Upper lobe of right lung (tissue), 1 donor: ENCODE measurements at places on chromosomes 13 and 19. TPM values are rescaled to one million over a fixed set of nuclear protein-coding genes. Genes with fewer than 3 reads are reported as not detected.
A peak's percentile ranks its signal among the peaks of the same experiment; 100 is the strongest.

GRCh38 chr13:52009946-52010345, 1.3 kb downstream of the ATP7B start:
- DNase-seq = no peak

- DNase-seq = no peak
Observed at GRCh38 chr19:42547929-42548328, 19.6 kb upstream of the CEACAM1 start.

- peak; percentile 99 for DNase-seq
Observed at GRCh38 chr19:9785367-9786331, 17.1 kb upstream of the ZNF846 start.

- DNase-seq = no peak
Observed at GRCh38 chr13:30268673-30269072, 38.7 kb downstream of the KATNAL1 start.

- DNase-seq = no peak
Observed at GRCh38 chr13:40221131-40221459, 445.3 kb downstream of the FOXO1 start.

DNA sequence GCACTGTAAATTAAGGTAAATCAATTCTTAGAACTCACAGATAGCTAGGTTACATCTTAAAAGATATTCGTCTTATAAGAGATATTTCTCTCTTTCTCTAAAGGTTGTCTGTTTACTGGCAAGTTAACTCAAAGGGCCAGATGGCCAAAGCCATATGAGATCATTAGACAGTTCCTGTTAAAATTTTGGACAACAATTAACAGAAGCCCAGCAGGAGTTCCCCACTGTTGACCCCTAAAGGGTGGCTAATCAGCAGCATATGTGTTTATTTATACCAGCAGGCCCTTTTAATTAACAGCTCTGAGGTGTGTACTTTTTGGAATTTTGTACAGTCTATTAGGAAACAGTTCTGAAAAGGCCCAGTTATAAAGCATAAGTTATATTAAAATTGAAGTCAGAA, 245.8 kb downstream of the LIG4 start:
- DNase-seq = no peak

- no peak for DNase-seq
Observed at GRCh38 chr13:50616101-50616500, 227.4 kb downstream of the DLEU7 start.

GRCh38 chr13:71255633-71256032, 611.4 kb downstream of the DACH1 start:
- no peak for DNase-seq

GRCh38 chr13:42360046-42360574, 88.2 kb downstream of the AKAP11 start:
- DNase-seq = no peak

The TLE6 gene
- 6.7 TPM for total RNA-seq

DNA sequence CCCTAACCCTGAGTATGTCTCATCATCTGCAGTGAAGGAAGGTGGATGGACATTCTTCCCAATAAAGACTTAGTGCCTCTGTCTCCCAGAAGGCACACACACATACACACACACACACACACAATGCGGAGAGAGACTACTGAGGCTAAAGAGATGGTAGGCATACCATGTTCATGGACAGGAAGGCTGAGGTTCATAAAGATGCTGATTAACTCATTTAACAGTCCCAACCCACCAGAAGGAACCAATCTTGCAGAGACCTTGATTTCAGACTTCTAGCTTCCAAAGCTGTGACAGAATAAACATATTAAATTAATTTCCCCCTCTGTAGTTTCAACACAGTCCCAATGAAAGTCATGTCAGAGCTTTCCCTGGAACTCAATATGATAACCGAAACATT, 33.1 kb downstream of the ARRDC2 start:
- no peak for DNase-seq

GRCh38 chr19:46487178-46487801, 8.4 kb downstream of the PNMA8B start:
- no peak for DNase-seq

DNA sequence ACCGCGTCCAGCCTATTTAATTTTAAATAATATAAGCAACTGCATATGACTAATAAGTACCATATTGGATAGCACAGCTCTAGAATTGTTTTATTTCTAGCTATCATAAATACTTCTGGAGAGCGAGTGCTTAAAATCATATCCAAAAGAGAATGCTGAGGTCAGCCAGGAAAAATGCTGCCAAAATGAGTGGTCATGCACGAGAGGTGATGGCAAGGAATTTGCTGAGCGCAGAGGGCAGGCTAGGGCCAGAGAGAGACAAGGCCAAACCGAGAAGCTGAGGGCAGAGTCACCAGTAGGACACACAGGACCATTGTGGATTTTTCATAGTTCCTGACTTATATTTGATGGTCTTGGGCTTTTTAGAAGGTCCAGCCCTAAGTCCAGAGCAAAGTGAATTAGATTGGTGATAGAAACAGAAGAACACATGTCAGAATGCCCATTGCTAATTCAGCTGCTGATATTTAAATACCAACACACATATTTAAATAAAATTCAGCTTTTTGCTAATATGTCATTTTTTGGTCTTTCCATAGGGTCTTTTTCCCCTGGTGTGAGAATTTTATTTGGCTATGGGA, 33.6 kb upstream of the UBL3 start:
- DNase-seq = no peak

GRCh38 chr19:13024126-13024950, 29.1 kb downstream of the NFIX start:
- no peak for DNase-seq

The CRX gene
- total RNA-seq = not detected
